Endothelial cell (in vitro differentiated cells): ENCODE measurements at places on chromosomes 3 and 15.

DNA sequence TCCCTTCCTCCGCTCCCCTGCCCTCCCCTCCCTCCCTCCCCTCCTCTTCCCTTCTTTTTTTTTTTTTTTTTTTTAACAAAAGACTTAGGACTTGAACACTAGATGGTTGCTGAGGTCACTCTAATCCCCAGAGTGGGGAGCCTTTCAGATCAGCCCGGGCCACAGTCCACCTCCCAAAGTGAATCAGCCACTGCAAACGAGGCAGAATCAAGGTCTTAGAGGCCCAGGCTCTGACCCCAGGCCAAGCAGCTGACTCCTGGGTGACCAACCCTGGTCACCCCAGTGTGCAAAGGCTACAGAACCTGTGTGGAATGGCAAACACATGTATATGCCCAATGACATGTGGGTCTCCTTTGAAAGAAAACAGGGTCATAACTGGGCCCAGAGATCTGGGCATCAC lies 18.3 kb upstream of the EHD4 start:
- no peak for DNase-seq

DNA sequence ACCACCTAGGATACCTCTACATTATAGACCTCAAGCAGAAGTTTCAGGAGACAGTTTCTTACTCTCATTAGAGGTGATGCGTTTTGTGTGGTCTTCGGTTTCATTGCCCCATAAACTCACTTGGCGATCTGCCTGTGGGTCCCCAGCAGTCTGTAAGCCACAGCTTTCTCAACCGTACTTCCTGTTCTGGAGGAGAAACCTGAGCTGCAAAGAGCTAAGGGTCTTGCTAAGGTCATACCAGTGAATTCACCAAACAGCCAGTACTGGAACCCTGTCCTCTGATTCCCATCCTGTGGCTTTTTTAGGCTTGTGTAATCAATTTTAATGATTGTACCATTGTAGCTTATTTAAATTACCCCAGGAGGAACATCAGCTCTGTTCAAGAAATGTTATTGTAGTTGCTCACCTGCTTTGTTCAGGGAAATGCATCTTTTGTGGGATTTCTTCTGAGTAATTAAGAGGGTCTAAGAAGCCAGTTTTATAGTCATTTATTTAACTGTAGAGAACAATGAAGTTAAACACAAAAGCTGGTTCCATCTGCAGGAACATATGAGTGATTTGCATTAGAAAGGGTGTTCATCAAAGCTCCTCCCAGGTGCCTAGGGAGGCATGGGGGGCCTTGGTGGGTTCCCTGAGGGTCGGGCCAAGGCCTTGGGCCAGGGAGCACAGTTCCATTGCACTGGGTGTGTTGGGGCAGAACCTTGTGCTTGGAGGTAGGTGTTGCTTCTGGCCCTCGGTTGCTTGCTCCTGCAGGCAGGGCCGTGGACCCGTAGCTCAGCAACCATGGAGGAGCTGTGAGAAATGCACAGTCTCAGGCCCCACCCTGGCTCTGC lies 69.6 kb downstream of the APBA2 start:
- no peak for DNase-seq

DNA sequence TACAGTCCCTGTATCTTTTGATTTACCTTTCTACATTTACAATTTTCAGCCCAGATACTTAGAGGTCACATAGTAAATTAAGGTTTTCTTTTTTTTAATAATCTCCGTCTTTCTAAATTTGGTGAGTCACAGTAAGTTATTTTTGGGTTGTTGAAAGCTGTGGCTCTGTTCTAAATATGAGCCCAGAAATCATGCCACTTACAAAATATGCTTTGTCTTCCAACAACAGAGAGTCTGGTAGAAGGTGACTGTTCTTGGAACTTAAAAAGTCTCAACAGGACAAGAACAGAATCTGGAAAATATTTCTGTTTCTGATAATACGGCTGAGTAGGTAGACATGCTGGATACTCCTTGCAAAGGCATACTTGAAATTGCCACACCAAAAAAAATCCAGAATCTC lies 16.0 kb downstream of the GOLGA8S start:
- DNase-seq, result no peak

DNA sequence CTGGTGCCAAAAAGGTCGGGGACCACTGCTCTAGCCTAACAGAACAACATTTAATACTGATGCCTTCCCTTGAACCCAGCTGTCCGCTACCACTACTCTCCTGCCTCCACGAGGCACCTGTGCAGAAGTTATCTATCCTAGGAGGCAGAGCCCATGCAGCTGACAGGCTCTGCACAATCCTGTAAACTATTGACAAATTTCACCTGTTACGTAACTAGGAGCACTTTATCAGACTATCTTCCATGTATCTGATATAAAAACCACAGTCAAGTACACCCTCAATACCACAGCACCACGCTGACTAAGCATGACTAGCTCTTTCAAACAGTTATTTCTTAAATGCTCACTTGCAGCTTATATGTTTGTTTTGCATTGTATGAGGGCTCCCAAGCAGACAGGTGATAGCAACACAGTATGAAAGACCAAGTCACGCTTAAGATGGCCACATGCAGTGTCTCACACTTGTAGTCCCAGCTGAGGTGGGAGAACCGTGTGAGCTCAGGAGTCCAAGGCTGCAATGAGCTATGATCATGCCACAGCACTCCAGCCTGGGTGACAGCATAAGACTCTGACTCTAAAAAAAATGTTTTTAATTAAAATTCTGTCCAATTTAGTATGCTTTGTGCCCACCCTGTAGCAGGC lies 4.5 kb upstream of the IL17RC start:
- DNase-seq, result no peak

- DNase-seq, result no peak
These were observed 1.8 kb upstream of the SNAP23 start for GRCh38 chr15:42493679-42494078.

- DNase-seq, result no peak
These were observed 901 bp downstream of the ALS2CL start for GRCh38 chr3:46692566-46692990.

GRCh38 chr15:85621094-85621493 lies 173.6 kb downstream of the KLHL25 start:
- DNase-seq, result no peak

DNA sequence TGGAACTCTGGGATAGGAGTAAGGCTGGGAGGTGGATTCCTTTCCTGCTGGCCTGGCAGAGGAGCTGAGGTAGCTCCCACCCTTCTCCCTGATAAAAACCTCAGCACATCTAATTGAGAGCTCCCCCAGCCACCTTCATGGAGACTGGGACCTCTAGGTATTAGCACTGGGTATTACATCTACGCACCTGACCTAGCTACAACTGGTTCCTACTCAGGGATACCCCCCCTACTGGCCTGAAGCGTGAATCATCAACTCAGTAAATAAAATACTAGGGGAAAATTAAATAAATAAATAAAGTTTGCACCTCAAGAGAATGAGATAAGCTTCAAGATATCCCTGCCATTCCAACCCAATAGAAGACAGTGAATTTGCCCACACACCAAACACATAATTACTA lies 140.4 kb downstream of the NEK10 start:
- DNase-seq, result no peak

DNA sequence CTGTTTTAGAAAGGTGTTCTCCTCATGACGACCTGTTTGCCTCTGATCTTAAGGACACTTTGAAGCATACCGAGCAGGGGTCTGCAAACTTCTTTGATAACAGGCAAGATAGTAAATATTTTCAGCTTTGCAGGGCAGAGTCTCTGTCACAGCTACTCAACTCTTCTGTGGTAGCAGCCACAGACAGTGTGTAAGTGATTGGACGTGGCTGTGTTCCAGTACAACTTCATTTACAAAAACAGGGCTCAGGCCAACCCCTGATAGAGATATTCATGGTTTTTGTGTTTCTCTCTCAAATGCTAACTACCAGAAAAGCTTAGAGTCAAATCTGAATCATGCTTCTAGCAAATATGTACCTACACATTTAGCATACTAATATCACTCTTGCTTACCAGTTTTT lies 51.5 kb downstream of the TGFBR2 start:
- no peak for DNase-seq

DNA sequence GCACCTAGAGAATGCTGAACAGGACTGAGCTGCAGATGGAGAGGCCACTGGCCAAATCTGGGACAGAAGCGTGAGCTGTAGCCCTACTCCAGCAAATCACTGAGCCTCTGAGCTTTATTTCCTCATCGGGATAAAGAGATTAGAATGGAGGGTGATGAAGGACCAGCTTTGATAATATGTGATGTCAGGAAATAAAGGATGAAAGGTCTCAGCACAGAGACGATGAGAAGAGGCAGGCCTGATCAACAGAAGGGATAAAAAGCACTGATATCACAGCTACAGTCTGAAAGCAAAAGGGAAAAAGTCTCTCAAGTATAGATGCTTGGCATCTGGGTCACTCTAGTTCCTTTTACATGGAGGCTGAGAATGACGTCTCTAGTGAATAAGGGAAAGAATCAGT lies 70.0 kb downstream of the DHX30 start:
- DNase-seq, result no peak

- DNase-seq, result no peak
These were observed 368.2 kb downstream of the PTPRG start for GRCh38 chr3:61929617-61930016.

DNA sequence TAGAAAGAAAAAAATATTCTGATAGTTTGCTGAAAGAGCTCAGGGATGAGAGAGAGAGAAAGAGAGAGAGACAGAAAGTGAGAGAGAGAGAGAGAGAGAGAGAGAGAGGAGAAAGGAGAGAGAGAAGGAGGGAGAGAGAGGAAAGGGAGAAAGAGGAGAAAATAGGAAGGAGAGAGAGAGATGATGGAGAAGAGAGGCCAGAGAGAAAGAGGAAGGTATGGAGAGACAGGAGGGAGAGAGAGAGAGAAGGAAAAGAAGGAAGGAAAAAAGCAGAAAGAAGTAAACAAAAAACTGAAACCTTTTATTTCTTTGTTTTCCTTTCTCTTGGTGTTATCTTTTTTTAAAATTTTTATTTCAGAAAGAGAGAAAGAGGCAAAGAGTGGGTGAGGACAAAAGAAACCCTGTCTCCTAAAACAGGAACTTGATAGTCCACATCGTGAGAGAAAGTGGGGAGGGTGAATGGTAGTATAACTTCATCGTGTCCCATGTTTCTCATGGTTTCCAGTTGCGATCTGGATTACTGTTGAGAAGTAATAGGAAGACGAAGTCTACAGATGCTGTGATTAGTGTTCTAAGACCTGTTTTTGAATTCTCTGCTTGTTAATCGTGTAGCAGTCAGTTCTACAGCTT lies 279.7 kb downstream of the LPP start:
- no peak for DNase-seq

GRCh38 chr3:76715426-76715825 lies 324.5 kb upstream of the ROBO2 start:
- no peak for DNase-seq

DNA sequence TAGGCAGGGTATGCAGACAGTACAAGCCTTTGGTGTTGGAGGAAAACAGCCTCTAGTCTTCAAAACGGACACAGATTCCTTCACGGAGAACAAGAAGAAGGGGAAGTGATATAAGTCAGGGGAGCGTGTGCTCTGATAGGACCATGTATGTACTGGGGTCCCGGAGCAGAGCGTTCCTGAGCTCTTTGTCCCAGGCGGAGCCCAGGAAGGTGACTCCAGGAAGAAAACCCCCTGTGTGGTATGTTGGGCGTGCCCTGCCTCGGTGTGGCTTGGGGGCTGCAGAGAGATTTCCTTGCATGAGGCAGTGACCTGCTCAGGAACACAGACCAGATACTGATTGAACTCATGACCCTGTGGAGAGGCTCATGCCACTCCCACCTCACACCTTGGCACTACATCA lies 21.7 kb downstream of the MELTF start:
- no peak for DNase-seq

DNA sequence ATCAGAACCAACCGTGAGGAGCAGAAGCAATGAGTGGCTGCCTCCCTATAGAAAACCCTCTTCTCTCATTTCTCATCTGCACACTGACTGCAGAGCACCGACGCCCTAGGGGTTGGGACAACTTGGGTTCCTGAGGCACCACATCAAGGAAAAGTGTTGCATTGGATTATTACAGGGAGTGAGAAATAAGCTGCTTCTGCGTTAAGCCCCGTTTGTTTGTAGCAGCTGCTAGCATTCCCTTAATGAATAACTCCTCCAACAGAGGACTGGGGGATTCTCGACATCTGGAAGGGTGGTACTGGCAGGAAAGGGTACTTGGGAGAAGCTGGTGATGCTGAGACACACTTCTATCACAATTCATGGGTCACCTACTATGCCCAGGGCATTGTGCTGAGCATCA lies 25.3 kb upstream of the AGBL1 start:
- no peak for DNase-seq

DNA sequence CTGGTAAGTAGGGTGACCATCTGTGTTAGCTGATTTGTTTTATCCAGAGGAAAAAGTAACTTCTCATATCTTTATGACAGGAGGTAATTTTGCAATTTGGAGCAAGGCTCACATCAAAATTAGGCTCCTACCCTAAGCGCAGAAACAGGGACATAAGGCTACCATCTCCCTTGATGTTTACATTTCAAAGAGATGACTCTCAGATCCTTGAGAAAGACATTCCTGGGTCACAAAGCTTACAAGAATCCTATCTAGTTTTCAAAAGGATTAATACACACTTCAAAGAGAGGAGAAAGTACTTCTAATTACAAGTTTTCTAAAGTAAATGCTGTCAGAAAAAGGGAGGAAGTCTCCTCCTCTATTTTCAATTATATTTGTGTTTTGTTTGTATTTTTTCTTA lies 7.0 kb downstream of the ZPLD1 start:
- no peak for DNase-seq

DNA sequence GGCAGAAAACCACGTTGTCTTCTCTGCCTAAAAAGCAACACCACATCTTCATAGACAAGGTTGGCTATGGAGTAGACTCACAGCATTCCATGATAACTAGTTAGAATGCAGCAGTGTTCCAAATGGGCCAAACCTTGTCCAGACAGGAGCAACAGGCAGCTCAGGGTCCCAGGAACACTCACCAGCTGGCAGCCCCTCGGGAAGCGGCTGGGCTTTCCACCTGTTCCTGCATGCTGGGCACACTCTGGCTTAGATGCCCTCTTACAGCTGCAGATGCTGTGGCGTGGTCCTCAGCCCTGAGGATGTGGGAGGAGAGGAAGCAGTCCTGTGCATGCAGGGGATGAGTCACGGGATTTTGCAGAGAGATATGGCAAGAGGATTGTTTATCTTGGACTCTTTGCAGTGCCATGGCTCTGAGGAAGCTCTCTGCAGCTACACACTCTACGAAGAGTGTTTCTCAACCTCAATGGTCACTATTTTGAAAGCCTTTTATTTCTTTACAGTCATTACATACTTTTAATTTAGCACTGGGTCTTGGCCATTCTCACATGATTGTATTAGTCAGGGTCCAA lies 11.3 kb downstream of the NRROS start:
- DNase-seq, result no peak

DNA sequence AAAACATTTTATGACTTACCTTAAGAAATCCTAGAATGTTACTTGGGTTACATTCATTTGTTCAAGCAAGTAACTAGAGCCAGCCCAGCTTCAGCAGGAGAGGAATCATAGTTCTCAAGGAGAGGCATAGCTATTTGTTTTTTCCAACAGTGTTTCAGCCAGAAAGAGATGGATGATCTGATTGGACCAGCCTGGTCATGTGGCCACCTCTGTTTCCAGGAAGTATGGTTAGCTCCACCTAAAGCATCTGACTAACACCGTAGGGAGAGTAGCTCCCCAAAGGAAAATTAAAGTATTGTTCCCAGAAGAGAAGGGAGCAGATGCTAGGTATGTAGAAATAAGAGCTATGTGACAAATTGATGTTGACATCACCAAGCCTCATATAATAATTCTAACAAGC lies 417.1 kb downstream of the TAFA4 start:
- DNase-seq, result no peak
